Pons (tissue), 1 donor: ENCODE measurements at places on chromosomes 16 and 17.
A peak's percentile ranks its signal among the peaks of the same experiment; 100 is the strongest.

DNA sequence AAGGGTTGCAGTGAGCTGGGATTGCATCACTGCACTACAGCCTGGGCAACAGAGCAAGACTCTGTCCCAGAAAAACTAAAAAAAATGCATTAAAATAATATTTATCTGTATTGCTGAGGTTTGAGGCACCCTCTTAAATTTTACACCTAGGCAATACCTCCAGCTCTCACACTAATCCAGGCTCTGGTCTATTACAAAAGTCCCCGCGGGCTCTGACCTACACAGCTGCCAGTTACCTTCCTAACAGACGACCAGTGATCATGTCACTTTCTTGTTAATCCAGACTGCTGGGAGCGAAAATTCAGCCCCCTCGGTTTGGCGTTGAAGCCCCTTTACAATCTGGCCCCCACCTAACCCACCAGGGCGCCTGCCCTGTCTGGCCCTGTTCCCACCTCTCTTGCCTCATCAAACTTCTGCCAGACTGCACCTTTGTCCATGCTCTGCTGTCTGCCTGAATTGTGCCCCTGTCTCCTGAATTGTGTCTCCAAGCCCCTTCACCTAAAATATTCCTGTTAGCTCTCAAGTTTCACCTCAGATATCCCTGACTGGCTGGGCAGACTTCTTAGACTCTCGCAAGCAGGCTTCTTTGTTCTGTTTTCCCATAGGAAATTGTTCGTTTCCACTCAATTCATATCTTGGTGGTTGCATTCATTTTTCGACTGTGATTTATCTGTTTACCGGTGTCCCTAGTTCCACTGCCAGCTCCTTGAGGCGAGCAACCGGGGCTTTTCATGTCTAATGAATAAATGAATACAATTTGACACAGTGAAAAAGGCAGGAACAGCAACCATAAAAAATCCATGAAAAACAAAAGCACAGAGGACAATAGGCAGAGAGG lies 65.9 kb downstream of the PITPNC1 start:
- no peak for DNase-seq

DNA sequence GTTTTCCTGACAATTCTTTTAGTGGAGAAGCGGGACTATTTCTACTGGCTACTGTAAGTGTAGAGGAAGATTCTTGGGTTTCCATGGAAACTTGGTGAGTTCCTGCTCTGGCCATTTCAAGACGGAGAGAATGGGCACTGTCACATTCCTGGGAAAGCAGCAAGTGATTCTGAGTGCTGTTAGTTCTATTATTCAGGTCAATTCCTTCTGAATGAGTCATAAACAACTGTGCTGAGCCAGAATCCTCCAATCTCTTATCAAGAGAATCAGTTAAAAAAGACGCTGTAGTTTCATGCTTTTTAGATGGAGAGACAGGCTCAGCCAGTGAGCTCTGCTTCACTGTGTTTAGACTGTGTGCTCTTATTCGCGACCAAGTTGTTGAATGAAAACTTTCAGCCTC lies 19.6 kb downstream of the AKAP10 start:
- DNase-seq, result no peak

- peak; percentile 69 for DNase-seq
Observed at GRCh38 chr17:81228420-81228819, 5.7 kb upstream of the CEP131 start.

- no peak for DNase-seq
Observed at GRCh38 chr17:52120465-52120864, 38.0 kb downstream of the CA10 start.

GRCh38 chr17:489758-490329 lies 137.2 kb upstream of the RPH3AL start:
- DNase-seq, result no peak

DNA sequence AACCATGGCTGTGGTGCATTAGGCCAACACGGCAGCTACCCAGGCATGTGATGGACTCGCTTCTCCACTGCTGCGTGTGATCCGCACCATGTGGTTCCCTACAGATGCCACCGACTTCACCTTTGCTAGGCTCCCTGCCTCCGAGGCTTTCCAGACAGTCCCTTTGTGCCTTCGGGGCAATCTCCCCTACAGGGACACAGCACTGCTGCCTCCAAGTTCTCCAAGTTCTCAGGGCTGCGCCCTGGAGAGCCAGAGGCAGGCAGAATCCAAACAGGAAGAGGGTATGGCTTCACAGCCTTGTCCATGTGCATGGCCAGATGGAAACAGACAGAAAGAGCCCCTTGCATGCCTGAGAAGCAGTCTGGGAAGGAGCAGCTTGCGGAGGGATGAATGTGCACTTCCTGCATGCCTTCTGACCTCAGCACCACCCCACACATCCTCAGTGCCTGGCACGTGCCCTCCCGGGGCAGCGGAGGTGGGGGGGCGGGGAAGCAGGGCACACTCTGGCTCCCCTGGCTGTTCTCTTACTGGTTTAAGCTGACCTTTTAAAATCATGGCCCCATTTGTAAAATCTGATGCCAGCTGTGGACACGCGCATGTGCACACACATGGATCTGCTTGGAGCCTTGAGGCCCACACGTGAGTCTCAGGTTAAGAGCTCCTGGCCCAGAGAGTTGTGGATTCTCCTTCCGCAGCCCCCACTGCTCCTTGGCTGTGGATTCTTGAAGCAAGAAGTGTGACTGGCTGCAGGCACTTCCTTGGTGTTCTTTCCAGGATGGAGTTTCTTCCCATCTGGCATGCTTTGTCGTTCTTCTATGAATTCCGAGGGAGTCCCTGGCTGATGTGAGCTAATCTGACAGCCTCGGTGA lies 55.3 kb upstream of the MTSS2 start:
- no peak for DNase-seq

DNA sequence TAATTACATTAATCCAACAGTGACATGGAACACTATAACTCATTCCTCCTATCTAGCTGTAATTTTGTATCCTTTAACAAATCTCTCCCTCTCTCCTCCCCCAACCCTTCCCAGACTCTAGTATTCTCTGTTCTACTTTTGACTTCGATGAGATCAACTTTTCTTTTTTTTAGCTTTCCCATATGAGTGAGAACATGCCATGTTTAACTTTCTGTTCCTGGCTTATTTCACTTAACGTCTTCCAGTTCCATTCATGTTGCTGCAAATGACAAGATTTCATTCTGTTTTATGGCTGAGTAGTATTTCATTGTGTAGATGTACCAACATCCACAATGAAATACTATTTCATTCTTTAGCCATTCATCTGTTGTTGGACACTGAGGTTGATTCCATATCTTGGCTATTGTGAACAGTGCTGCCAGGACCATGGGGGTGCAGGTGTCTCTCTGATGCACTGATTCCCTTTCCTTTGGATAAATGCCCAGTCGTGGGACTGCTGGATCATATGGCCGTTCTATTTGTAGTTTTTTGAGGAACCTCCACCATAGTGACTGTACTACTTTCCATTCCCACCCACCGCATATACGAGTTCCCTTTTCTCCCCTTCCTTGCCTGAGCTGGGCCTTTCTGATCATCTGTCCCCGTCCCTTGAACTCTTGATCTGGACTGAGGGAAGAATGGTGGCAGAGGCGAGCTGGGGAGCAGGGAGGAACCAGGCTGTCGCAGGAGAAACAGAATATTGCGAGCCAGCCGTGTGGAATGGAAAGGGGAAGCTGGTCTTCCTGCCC lies 7.7 kb upstream of the CEP295NL start:
- peak; percentile 87 for DNase-seq

- no peak for DNase-seq
Observed at GRCh38 chr17:17081304-17081940, 39.2 kb downstream of the MPRIP start.

DNA sequence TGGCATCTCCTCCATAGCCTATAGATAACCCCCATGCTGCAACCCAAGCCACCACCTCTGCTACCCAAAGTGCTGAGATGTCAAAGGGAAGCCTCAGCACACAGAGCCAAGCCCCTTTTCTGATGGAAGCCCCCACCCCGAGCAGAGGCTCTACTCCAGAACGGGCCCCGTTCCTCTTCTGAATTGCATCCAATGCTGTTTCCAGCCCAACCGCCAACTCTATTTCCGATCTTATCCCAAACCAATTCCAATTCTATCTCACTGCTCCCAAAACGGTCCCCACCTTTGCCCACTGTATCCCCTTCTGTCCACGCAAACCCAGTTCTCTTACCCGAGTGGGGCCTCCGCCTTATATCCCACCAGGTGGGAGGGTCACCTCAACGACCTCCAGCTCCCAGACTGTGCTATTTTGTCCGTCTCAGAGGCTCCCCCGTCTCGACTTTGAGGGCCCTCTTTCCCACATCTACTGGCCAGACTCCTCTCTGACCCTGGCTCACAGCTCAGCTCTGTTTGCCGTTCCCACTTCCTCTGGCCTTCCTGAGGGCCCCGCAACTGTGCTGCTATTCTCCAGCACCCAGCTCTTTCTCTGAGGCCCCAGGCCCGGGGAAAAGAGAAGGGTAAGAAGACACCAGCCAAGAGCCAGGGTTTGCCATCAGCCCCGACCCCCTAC lies 487 bp downstream of the SRL start:
- DNase-seq, result no peak

- peak; percentile 58 for DNase-seq
Observed at GRCh38 chr17:44865231-44865660, 17.6 kb downstream of the HIGD1B start.

- peak; percentile 67 for DNase-seq
Observed at GRCh38 chr17:78903101-78903779, at the start of gene CEP295NL. Gene CEP295NL, minus strand, starts transcription at chr17:78903201. Its CDS starts 1,373 bp downstream, at chr17:78901828.

DNA sequence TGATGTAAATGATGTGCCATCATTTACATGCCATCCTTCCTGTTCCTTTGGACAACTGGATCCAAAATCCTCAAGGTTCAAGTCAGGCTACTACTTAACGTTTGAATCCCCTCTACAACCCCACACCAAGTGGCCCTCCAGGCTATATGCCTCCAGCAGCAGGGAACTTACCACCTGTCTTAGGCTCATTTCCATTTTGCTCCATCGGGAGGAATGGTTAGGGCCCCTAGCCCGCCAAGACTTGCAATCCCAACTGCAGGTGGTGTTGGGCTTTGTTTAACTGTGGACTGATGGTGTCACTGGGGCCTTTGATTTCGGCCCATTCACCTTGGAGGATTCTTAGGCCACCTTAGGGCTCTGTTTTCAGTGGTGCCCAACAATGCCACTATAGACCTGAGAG lies 9.7 kb downstream of the HNF1B start:
- DNase-seq, result no peak

DNA sequence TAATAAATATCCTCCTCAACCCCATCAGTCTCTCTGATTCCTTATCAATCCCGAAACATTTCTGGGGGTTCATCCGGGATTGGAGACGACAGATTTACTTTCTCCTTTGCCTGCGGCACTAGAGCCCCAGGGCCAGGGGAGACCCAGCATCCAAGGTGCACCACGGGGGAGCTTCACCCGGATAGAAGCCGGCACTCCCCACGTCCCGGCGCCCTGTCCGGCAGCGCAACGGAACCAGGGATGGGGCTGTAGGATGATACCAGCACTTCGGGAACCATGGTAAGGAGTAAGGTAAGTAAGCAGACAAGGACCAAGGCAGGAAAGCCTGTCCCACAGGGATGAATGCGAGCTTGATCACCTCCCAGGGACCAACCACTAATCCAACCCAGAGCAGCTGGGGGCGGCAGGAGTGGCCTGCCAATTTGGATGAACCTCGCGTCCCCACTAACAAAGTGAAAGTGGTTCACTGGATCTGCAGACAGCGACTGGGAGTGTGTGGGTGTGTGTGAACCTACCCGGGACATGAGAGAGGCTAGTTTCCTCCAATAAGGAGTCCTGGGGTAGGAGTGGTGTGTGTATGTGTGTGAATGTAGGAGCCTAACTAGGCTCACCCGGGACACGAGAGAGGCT lies 11.9 kb downstream of the POLR3K start:
- DNase-seq, result no peak

DNA sequence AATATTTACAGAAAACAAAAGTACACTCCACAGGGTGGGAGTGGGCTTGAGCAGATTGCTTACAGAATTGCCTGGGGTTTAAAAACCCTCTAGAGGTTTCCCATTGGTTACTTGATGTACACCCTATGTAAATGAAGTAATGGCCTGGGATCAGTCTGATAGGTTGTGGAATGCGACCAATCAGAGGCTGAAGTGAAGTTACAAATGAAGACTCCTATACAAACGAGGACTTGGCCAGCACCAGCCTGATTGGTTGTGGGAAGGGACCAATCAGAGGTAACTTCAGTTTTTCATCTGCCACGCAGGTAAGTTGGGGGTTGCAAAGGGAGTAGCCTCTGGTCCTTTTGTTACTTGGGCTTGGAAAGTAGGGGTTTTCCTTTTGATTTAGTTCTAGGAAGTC lies 8.8 kb downstream of the EEF2K start:
- DNase-seq, result no peak

DNA sequence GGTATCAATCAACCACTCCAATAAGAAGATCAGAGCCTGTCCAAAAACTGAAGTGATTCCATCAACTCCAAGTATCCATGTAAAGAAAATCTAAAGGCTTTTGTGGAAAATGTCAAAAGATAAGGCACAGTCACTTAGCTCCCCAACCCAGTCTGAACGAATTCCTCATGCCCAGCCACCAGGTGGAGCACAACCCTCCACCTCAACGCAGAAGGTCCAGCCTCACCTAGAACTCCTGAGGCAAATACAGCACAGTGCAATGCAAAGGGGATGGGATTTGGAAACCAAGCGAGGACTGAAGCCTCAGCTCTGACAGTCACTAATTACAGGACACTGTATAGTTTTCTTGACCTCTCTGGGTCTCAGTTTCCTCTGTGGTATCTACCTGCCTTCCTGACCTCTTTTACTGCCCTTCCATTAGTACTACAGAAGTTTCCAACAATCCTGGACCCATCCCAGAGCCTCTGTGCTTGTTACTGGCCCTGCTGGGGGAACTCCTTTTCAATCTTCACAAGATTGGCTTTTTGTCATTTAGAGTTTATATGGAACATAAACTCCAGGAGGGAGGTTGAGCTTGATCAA lies 2.0 kb downstream of the NCBP3 start:
- no peak for DNase-seq

- no peak for DNase-seq
Observed at GRCh38 chr16:6753553-6753952, 579.1 kb upstream of the RBFOX1 start.

DNA sequence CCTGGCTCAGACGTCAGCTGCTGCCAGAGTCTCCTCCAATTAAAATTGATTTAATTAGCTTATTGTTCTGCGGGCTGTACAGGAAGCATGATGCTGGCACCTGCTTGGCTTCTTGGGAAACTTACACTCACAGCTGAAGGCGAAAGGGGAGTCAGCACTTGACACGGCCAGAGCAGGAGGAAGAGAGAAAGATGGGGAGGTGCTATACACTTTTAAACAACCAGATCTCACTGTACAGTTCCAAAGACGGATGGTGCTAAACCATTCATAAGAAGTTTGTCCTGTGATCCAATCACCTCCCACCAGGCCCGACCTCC lies 1.4 kb upstream of the PRDM7 start:
- DNase-seq, result no peak
